ENCODE measurements at places on chromosomes 7 and 10.

DNA sequence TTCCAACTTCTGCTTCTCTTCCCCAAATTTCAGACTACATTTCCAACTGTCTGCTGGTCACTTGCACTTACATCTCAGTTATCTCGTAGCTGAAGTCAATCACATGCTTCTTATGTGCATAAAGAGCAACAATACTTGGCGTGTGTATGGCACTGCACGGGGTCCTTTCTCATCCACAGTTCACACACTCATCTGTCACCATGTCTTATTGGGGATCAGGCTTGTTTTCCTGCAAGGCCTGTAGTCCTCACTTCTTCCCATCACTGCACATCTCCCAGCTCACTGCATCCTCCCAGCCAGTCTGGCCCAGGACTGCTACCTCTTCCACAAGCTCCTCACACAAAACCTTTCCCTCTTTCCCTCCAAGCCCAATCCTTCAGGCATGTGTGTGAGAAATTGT lies 35.3 kb downstream of the NUDCD3 start:
- DNase-seq: no peak

DNA sequence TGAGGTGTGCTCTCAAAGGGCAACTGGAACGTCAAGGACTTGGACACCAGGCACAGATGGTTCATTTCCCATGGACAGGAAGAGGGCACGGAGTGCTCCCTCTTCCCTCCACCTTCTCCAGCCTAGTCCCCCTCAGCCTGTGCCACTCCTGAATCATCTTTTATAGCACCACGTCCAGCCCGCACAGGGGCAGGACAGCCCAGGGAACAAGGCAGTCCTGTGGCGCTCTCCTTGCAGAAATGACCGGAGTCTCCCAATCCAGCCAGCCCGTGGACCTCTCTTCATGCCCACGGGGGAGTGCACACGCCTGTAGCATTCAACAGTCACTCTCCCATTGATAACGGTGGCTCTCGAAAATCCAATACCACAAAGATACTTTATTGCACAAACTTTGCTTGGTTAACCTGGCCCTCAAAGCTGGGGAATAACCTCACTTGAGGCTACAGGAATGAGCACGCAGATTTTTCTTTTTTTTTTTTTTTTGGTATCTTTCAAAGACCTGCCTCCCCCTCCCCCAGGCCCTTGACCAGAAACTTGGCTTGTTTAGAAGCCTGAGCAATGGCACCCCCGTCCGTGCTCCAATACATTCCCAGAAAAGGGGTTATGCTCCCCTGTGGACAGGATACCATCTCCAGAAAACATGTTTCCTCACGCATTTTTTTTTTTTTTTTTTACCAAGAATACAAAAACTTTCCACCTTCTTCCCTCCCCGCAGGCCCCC lies 733 bp downstream of the PRKCQ start:
- DNase-seq: no peak

DNA sequence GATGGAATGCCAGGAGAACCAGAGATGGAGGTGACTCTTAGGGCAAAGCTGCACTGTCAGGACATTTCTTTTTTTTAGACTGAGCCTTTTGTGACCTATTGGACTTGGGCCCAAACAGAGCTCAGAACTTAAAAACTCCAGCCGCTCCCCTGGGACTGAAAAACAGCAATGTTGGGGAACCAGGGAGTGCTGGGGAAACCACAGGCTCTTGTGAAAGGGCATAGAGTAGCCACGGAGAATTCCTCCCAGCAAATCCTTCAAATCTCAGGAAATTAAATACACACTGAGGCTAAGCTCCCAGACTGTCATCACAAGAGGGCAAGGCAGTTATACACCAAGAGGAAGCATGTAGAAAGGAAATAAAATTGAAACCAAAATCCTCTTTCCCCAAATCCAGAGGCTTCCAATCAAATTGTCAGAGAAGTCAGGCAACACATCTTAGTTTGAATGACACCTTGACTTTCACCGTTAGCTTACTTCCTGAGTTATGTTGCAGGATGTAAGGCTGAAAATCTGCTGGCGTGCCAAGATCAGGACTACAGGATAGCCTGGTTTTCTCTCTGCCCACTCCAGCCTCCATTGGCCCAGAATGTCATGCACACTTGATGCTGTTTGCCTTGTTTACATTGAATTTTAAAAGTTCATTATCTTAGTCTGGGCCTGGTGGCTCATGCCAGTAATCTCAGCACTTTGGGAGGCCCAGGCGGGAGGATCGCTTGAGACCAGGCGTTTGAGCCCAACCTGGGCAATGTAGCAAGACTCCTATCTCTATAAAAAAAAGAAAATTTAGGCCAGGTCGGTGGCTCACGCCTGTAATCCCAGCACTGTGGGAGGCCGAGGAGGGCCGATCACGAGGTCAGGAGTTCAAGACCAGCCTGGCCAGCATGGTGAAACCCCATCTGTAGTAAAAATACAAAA lies 2.6 kb upstream of the RFC2 start:
- DNase-seq: no peak

DNA sequence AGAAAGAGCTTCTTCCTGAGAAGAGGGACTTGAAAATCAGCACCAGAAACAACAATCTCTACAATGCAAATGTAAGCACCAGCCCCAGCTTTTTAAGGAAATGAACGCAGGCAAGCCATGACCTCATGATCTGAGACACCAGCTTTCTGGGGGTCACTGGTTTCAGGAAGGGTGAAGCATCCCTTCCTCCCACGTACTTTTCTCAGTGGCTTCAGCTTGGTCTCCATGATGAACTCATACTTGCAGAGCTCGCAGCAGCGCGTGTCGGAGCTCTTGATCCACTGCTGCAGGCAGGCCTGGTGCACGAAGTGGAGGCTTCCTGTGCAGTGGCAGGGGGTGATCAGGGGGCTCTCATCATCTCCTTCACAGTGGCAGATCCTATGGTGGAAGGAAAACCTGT lies 87.0 kb downstream of the ALOX5 start:
- DNase-seq: no peak

DNA sequence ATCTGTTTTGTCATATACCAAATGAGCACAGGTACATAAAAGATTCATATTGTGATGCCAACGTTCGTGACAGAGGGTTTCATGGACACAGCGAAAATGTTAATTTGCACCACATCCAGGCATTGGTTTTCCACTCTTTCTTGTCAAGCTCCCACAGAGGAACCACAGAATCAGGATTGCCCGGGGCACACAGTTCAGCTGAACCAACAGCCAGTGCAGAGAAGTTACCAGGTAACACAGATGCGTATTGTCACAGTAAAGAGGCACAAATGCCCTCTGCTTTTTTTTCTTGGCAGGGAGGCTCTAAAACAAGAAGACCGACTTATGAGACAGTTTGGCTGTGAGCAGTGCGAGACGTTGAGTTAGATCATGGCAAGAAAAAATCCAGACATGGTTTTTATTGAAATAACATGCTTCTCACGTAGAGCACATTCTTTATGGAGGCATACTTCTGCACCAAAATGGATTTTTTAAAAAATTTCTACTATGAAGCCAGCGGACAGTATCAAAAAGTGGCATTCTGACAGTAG lies 331.1 kb upstream of the KIAA1217 start:
- no peak for DNase-seq

- no peak for DNase-seq
Measured at GRCh38 chr10:52923520-52923919, 150.9 kb upstream of the MBL2 start.

- no peak for DNase-seq
Measured at GRCh38 chr10:49367600-49367999, 28.3 kb downstream of the DRGX start.

DNA sequence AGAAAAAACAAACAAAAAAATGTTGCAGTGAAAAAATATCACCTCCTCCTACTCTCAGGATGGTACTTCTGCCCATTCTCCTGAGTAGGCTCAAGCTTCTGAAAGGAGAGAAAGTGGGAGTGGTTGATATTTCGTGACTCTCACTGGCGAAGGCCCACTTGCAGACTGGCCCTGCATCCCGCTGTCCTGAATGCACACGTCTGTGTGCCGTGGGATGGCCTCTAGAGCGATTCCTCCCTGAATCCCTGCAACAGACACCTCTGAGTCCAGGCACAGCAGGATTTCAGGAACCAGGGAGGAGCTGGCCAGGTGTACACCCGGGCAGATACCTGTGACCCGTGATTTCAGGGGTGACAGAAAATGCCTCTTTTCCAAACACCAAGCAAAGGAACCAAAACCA lies 319.2 kb downstream of the DPP6 start:
- DNase-seq: no peak

GRCh38 chr10:25547382-25547781 lies 372.6 kb downstream of the GPR158 start:
- DNase-seq: no peak

- DNase-seq: no peak
Measured at GRCh38 chr10:53022611-53023088, 250.1 kb upstream of the MBL2 start.

DNA sequence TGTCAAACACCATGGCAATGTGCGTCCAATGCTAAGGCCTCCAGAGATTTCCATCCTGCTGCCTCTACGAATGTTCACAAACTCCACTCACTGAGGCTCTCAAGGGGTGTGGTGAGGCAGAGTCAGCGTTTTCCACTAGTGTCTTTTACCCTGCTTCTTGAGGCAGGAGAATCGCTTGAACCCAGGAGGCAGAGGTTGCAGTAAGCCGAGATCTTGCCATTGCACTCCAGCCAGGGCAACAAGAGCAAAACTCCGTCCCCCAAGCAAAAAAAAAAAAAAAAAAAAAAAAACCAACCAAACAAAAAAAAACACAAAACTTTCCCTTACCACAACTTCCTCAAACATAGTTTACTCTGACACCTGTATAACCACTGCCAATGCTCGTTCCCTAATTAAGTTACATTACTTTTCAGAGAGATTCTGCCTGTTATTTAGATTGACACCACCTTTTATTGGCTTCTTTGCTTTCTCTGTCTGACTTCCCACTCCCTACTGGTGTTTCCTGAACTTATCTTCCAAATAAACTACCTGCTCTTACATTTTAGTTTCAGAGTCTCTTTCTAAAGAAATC lies 102.1 kb upstream of the ZNF746 start:
- DNase-seq: no peak

GRCh38 chr10:16192337-16192736 lies 244.5 kb upstream of the PTER start:
- DNase-seq: no peak

DNA sequence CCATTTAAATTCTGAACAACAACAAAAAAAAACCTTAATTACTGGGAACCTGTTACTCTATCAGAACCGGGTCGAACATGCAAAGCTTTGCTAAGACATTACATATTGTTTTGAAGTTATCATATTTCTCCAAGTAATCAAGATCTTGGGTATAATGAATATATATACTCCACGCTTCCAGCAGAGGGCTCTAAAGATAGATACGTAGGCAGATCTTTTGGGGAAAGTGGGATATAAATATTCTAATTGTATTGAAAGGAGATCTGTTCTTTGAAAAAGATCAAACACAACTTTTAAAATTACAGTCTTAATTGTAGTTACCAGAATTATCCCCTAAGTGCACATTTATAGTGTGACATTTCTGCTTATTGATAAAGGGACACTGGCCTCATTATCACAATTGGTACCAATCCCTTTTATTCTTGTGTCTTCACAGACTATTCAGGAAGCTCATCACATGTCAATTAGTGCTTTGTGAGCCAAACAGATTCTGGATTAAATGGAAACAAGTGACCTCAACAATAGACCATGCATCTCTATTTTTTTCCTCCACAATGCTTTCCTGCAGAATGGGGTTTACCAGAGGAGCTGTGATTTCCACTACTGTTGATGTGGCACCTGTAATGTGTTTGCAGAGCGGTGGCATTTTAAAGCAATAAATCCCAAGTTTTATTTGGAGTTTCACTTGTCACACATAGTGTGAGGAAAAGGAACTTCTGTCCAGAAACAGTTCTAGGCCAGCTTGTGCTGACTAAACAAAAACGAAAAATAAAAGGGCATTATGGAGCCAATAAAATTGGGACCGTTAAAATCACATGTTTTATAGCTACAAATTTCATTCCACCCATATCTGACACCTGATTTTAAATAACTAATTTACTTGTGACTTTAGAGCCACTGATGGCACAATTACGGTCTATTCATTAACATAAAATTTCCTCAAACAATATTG lies 122.4 kb downstream of the CTTNBP2 start:
- no peak for DNase-seq

DNA sequence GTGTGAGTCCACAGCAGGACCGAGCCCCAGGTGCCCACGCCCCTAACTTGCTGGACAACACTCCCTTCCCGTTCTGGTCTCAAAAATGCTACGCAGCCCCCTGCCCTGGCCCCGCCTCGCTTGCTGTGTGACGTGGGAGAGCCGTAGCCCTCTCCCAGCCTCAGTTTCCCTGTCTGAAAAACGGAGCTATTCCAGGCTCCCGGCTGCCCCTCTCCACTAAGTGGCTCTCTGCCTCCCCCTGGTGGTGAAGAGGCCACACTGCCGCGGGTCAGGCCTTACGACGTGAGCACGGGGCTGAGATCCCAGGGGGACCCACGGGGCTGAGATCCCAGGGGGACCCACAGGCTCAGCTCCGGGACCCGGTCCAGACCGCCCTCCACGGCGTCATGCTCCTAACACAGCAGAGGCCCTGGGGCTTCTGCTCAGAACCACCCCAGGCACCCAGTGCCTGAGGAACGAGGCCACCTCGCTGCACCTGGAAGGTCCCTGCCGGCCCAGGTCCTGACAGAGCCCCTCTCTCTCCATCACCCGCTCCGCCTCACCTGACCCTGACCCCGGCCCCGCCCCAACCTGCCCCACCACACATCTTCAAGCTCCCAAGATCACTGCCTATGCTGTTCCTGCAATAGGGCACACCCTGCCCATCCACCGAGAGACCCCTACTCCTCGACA lies 26.7 kb downstream of the MICALL2 start:
- DNase-seq: peak; percentile 17

DNA sequence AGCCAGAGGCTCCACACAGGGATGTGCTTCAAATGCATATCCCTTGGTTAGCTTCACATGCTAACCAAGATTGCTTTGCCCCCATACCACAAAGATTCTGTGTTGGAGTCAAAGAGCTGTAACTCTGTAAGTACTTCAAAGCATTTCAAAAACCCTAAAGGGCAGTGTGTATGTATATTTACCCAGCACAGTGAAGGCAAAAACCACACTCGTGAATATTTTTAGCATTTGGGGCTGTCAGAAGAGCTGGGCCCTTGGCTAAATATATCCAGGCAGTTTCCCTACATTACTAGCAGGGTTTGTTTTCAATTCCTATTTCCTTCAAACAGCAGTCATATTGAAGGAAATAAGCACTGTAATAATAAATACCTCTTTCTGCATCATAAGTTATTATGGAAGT lies 84.2 kb upstream of the STEAP1B start:
- no peak for DNase-seq

DNA sequence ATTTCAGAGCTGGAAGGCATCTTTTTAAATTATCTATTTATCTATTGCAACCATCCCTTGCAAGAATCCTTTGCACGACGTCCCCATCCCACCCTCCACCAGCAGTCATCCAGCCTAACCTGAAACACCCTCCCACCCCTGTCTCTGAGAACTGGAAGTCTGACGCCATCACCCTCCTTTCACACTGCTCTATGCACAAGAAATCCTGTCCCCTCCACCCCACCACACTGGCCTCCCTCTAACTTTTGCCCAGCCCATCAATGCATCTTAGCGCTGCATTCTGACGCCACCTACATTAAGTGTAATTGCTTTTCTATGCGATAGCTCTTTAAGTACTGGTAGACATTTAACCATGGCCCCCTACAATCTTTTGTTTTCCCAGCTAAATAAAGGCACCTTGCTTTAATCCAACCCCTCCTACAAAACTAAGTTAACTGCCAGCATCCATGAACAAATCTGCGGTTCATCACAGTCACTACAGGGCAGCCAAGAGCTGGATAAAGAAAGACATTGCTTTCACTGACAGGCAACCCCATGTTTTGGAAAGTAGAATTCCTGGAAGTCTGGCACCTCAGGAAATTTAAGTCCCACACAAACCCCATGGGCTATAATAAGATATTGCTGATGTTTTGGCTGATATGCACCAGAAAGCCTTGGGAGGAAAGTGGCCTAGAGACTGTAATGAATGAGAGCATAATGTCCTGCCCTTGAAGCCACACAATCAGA lies 128.0 kb downstream of the GLI3 start:
- DNase-seq: no peak
